ENCODE measurements at places on chromosomes 7 and 10.

DNA sequence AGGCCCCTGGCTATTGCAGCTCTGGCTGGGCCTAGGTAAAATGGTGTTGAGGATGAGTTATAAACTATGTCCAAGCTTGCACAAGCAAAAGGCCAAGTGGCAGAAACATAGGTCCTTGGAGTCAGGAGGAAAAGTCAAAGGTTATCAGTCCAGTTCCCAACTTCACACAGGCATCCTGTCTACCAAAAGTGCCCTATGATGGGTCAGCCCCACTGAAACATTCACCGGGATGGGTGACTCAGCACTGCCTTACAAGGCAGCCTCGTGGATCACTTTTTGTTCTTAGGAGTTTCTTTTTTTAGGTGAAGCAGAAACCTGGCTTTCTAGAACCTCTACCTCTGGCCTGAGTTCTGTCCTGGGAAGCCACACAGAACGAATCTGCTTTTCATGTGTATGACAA, 158.8 kb upstream of the LYZL2 start:
- DNase-seq = no peak

GRCh38 chr10:13729586-13730305, 143.0 kb downstream of the PRPF18 start:
- no peak for DNase-seq

- no peak for DNase-seq
These were observed 160.5 kb upstream of the GHITM start for GRCh38 chr10:83978681-83979383.

DNA sequence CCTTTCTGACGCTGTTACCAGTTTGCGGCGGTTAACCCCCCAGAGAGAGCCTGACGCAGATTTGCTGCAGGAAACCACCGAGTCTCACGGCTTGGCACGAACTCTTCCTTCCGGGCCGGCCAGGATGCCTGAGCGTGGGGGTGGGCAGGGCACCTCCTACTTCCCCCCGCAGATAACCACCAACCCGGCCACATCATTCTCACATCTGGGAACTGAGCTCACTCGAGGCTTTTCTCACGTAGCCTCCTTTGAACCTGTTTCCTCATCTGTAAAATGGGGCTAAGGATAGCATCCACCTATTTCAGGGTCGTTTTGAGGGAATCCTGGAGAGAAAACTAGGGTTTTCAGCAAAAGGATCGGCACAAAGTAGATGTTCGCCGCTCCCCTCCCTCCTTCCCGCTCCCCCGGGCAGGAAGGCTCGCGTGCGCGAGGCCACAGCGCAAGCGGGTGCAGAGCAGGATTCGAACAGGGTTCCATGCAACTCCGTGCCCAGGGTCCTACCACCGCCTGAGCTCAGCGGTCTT, 23.6 kb downstream of the DDIT4 start:
- no peak for DNase-seq

DNA sequence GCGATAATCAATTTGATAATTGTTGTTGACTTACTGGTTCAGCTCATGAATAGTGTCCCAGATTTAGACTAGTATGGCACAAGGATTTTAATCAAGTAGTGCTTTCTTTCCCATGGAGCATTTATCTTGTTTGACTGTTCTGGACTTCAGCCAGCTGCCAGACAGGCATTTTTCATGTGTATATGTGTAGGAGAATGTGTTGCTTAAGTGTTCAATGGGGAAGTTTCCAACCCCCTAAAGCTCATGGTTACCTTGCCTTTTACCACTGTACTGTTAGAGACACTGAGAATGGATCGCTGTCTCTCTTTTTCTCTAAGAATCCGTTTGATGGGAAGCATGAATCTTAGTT, 103.9 kb downstream of the LRRC4 start:
- no peak for DNase-seq

DNA sequence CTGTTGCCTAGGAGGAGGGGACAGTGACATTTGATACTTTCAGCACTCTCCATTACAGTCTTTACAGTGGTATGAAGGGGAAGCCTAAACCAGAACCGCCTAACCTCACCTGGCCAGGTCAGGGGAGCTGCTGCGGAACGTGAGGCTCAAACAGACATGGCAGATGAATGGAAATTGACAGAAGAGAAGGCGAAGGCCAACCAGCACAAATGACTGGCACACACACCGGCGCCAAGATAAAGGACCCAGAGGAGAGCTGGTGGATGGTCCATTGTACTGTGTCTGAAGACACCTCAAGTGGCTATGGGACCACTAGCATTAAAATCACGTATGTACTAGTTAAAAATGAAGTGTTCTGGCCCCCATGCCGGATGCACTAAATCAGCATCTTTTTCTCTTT, 53.0 kb downstream of the JCAD start:
- no peak for DNase-seq

DNA sequence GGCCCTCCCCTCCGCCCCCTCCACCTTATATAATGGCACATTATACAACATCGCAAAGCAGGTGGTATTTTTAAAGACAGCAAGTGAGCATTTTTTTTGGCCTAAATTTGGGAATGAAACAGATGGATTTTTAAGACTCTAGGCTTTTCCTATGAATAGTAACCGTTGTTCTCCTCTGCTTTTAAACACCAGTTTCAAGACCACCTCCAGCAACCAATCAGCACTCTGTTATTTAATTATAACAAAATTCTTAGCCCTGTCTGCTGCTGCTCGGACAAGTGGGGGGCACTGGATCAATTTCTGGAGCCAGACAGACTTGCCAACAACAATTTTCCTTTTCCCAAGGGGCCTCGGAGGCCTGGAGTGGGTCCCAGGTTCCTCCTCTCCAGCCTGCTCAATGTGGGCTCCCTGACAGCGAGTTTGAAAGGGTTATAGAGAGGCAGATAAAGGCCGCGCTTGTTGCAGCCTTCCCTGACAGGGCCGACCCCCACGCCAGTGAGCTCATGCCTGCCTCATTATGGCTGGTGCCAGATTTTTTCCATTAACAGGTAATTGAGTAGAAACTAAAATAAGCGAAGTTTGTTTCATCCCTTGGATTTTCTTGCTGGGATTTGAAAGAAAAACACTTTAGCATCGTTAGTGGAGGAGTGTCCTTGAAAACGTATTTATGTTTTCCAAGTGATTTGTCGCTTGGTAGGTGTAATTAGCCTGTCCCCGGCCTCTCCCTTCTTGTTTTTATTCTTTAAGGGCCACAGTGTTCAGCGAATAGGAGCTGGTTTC, 227.3 kb downstream of the TCF7L2 start:
- no peak for DNase-seq

GRCh38 chr7:52920977-52921376, 114.5 kb upstream of the POM121L12 start:
- no peak for DNase-seq

- no peak for DNase-seq
These were observed 60.4 kb upstream of the ADO start for GRCh38 chr10:62744136-62744535.

Data from NCI-H2081 treated with DMSO at 0.1 percent for 48 hours (cell line).